ENCODE measurements at places on chromosomes 11 and 22.
A peak's percentile ranks its signal among the peaks of the same experiment; 100 is the strongest.

- DNase-seq: no peak
Measured at GRCh38 chr22:35174401-35175038, 82.8 kb upstream of the HMGXB4 start.

DNA sequence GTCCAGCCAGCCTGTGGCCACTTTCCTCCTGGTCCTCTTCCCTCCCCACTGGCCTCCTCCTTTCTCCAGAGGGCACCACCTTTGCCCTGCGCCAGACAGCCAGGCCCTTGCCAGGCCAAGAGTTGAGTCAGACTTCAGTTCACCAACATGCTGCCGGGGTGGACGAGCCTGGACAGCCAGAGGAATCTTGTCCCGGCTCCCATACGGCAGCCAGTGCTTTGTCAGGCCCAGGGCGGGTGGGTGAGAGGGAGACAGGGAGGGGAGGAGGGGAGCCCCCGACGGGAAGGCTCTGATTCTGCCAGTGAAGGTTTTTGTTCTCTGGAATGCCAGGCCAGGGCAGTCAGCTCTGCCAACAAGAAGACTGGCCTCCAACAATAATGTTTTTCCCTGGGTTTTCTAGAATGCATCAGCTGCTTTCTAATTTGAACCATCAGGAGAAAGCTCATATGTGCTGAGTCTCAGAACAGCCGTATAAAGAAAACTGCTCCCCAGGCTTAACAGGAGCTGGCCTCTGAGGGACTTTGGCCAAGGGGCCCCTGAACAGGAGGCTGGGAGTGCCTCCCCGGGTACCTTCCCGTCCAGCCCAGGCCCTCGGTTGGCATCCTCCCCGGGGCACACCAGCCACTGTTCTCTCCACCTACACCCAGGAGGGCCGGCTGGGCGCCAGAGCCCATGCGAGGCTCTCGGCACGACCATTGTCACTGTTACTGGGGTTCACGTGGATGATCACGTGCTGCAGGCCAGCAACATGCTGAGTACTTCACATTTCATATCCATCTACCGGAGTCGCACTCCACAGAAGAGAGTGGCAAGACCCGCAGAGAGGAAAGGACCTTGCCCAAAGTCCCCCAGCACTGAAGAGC, 28.6 kb downstream of the LIF start:
- DNase-seq: no peak

DNA sequence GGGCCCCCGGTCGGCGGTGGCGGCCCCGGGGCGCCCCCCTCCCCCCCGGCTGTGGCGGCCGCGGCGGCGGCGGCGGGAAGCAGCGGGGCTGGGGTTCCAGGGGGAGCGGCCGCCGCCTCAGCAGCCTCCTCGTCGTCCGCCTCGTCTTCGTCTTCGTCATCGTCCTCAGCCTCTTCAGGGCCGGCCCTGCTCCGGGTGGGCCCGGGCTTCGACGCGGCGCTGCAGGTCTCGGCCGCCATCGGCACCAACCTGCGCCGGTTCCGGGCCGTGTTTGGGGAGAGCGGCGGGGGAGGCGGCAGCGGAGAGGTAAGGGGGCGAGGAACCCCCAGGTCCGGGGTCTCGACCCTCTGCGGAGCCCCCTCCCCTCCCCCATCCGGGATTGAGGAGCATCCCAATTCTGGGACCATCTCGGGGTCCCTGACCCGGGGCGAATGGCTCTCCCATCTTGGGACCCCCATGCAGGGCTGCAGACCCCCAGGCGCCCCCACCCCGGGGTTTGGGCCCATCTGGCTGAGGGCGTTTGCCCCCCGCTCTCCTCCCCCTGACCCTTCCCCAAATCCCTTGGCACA, 431 bp downstream of the KMT2A start:
- peak; percentile 57 for DNase-seq

GRCh38 chr11:6799402-6799801, at the start of gene OR6A2:
TSS of gene OR6A2 (minus strand) at chr11:6799689. CDS start at chr11:6795708, 3,981 bp downstream.
- DNase-seq: no peak

DNA sequence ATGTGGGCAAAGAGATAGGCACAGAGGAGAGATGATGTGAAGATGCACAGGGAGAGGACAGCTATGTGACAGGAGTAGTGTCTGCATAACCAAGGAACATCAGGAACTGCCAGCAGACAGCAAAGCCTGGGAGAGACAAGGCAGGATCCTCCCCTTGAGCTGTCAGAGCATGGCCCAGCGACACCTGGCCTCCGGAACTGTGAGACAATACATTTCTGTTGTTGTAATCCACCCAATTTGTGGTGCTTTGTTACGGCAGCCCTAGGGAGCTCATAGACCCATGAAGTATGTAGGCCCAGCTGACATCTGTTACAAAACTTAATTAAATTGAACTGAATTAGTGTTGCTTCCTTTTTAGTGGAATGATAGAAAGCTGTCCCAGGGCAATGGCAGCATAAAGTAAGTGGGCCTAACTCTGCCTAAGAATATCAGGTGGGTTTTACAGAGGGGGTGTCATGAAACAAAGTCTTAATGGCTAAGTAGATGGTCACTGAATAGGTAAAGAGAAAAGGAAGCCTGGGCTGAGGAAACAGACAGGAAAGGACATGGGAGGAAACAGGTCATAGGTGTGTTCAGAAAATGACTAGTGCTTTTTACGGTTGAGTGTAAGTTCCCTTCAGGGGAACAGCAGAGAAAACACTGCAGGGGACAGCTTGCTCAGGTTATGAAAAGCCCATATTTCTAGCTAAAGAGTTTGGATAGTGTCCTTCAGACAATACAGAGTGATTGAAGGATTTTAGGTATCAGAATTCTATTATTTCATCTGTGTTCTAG, 24.8 kb downstream of the RASSF10 start:
- DNase-seq: no peak

DNA sequence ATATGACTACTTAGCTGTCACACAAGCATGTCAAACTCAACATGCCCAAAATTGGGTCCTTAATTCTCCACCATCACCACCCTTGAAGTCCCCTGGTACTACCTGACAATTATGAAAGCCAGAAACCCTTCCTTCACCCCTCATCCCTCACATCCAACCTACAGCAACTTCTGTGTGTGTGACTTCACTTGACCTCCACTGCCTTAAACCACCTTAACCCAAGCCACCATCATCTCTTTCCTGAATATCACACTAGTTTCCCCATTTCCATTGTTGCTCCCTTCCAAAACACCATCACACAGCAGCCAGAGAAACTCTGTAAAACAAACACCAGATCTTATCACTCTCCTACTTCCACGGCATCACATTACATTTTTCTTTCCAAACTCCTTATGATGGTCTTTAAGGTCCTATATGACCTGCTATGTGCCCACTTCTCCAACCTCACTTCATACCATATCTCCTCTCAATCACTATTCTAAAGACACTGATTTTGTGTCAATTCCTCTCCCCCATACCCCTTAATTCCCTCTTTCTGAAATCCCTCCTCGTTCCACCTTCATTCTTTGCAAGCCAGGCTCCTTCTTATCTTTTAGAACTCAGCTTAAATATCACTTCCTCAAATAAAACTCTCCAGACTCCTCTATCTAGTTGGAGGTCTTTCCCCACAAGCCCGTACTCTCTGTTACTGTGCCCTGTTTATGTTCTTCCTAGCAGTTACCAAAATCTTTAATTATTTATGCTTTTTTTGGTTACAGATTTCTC, 124.9 kb downstream of the RBFOX2 start:
- peak; percentile 22 for DNase-seq

DNA sequence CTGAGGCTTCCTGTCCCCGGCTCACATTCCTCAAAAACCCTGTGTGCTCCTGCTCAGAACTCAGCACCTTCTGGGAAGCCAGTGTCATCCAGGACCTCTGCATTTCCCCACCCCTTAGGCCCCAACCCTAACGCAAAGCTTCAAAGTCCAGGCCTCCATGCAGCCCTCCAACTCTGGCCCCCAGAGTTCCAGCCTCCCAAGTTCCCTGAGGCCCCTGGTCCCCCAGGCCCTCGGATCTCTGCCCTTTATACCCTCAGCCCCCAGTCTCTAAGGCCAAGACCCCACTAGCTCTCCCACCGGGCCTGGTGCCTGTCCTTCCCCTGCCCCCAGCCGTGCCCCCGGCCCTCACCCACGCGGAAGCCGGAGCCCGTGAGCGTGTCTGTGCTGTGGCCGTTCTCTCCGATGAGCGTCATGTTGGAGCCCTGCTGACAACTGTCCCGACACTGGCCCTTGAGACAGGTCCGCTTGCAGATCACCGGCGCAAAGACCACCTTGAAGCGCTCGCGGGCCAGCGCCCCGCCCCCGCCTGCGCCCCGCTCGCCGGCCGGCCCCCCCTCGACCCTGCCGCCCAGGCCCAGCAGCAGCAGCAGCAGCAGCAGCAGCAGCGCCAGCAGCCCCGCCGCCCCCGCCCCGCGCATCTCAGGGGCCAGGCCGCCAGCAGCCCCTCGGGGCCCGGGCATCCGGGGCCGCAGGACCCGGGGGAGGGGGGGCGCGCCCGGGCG, 718 bp downstream of the LTBP3 start:
- DNase-seq: no peak

GRCh38 chr11:11774928-11775327, 66.8 kb upstream of the USP47 start:
- DNase-seq: no peak

DNA sequence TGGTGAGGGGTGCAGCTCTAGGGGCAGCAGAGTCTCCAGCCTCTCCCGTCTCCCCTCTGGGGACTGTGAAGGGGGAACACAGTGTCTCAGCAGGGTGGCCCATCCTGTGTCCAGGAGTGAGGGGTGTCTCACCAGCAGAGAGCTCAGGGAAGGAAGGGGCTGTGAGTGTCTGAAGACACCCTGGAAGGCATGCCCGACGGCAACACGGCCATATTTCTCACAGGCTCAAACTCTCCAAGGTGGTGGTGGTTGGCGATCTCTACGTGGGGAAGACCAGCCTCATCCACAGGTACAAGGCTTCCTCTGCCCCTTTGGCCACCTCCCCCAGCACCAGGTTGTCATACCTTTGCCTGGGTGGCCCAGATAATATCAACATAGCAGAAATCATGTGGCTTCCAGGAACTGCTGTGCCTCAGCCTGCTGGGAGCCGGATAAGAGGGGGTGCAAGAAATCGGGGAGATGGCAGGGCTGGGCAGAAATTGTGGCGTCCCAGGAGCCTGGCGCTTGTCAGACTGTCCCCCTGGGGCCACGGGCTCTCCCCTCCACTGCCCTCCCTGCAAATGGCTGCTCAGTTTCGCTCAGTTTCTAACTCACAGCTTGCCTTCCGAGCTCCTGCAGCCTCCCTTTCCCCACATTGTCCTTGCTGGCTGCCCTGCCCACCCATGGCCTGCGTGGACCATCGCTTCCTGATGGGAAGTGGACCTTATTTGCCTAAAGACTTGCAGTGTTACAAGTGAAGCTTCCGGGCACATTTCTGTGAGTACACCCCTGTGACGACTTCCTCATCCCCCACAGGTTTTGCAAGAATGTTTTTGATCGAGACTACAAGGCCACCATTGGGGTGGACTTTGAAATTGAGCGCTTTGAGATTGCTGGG, 7.2 kb downstream of the RAB36 start:
- no peak for DNase-seq

DNA sequence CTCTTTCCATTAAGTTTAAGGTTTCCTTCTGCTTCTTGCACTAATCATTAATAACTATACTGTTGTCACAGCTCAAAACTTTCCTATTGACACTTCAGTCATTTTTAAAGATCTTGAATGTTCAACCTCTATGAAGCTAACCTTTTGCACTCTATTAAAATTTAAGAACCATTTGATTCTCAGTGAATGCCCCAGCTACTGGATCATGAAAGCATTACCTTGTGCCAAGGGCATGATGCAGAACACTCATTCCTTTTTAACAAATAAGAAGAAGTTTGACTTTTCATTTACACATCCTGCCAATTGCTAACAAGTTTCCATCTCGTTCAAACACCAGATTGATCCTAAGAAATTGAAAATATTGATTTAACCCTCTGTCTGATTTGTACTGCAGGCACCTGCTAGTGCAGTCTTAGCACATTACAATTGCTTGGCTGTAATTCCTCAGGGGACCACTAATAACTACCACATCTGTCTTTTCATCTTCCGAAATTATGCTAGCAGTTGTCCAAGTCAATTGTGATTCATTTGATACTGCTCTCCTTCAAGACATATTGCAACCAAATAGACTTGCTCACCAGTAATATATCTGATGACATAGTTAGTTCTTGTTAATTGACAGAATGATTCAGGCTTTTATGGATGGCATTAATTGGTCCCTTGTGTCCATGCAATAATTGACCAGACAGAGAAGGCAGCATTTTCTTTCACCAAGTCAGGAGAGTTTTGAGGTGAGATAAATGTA, 158.4 kb downstream of the TEAD1 start:
- DNase-seq: no peak

DNA sequence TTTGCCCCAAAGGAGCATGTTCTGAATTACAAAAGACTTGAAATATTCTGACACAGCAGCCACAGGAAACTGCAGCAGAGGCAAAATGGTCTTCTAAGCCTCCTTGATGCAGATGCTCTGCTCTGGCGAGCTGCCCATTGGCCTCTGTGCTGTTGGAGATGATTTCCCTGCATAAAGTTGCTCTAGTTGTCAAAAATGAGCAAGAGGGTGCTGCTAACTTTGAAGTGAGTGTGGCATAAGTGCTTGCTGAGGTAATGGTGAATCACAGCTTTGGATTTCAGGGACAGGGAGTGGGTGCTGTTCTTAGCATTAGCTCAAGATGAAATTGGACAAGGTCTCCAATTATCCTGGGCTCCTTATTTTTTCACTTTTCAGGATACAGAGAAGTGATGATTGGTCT, 435.4 kb downstream of the TMEM135 start:
- no peak for DNase-seq

DNA sequence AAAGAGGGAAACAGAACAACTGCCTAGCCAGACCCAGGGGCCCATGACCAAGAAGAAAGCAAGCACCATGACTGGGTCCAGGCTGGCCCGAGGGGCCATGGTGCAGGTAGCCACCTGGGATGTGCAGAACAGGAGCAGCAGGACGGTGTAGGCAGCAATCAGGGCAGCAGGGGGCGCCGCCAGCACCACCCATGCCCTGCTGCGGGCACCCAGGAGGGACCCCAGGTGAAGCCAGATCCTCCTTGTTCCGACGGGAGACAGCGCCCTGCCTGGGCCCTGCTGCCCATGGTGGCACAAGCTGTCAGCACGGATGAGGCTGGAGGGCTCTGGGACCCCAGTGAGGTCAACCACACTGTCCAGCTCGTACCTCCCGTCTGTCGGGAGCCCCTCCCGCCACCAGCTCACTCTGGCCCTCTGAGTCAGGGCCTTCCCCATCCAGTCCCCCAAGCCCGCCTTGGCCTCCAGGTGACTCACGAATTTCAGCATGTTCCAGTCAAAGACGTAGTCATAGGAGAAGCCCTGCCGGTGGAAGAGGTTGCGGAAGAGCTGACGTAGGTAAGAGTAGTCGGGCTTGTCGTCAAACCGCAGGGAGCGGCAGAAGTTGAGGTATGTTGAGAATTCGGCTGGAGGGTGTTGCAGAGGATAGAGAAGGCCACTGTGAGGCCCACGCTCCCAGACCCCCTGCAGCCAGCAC, 18.8 kb downstream of the CSNK1E start:
- DNase-seq: peak; percentile 30

DNA sequence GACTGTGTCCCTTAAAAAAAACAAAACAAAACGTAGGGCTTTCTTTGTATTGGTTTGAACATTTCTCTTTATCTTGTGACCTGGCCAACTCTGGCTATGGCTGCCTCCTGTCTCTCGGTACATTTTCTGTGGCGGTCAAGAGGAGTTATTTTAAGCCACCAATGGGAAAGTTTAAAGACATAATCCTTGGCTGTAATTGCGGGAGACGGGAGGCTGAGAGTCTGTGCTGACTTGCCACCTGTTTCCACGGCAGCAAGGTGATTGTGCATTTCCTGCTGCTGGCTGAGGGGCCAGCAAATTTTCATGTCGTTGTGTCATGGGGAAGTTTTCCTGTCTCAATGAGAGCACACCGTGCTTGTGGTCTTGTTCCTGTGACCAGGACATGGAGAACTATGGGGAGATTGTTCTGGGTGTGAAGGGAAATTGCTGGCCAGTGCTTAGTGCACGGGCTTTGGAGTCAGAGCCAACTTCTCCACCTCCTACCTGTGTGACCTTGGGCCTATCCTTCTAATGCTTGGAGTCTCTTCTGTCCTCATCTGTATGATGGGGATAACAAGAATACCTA, 11.0 kb downstream of the PTPRJ start:
- no peak for DNase-seq

Data from NAMALWA (cell line).